Gastroesophageal sphincter (tissue), 4 donors: ENCODE measurements at places on chromosomes 5 and 9. TPM values are rescaled to one million over a fixed set of nuclear protein-coding genes. Genes with fewer than 3 reads are reported as not detected.

Gene FRMD3
- total RNA-seq = 12.9 TPM

Gene RNF208
- total RNA-seq = 5.3 TPM

Gene CXCL14
- total RNA-seq = 23.2 TPM

Gene ORM2
- total RNA-seq = not detected

Gene PROP1
- not detected for total RNA-seq

Gene NKD2
- total RNA-seq = 1.9 TPM

Gene NEUROG1
- not detected for total RNA-seq

Gene IRGM
- not detected for total RNA-seq

Gene ARPC5L
- total RNA-seq = 19.9 TPM

Gene LCN9
- total RNA-seq = not detected
